ENCODE measurements at places on chromosomes 7 and 10.

DNA sequence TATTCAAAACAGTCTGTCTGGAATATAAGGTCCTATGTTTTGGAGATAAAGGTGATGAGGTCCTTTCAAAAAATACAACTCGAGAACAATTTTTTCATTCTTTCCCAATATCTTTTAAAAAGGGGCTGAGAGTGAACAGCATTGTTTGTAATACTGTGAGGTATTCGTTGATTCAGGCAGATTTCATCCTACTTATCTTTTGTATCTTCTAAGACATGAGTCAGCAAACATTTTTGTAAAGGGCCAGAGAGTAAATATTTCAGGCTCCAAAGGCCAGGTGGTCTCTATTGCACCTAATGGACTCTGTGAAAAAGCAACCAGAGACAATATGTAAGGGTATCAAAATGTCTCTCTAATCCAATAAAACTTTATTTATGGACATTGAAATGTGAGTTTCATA is 8.1 kb upstream of the ANK3 start:
- DNase-seq: no peak

GRCh38 chr7:38936641-38937040 is 27.6 kb upstream of the VPS41 start:
- DNase-seq: no peak

DNA sequence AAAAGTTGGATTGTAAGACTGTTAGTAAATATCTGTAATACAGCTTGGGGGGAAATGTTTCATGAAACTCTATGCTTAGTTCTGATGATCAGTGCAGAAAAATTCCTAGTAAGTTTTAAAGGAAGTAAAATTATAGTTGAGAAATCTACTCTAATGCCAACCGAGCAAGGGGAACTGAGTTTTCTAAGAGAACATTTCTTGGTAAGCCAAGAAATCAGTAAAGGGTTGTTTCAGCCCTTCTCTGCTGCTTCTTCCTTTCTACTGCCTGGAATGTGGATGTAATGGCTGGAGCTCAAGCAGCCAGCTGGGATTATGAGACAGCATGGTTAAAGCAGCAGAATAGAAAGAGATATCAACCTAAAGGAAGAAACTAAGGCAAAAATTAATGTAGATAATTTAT is 15.9 kb upstream of the AKR1B1 start:
- DNase-seq: no peak

DNA sequence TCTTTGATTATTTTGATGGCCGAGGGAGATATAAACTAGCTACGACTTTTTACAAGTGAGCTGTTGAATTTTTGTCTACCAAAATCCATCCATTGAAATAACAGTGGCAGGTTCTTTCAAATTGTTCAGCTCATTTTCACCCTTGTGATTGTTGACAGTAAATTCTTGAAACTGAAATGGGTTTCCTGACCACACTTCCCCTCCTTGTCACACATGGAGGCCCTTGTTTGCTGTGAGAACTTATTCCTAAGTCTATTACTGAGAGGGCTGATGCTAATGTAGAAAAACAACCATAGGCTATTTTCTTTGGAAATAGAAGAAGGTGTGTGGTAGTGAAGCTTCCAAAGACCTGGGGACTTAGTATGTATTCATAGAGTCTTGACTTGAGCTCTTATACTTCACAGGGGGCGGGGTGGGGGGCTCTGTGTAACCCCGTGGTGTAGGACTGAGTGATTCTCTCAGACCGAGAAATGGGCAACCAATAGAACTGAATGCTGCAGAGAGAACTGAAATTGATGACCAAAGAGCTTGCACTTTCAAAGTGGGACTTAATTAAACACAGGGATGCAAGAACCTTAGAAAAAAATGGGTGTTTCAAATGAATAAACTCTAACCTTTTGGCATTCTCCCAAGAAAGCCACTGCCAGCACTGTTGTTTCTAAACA is 718.9 kb downstream of the CCSER2 start:
- DNase-seq: no peak

- no peak for DNase-seq
Measured at GRCh38 chr7:19814776-19815175, 41.4 kb upstream of the TMEM196 start.

DNA sequence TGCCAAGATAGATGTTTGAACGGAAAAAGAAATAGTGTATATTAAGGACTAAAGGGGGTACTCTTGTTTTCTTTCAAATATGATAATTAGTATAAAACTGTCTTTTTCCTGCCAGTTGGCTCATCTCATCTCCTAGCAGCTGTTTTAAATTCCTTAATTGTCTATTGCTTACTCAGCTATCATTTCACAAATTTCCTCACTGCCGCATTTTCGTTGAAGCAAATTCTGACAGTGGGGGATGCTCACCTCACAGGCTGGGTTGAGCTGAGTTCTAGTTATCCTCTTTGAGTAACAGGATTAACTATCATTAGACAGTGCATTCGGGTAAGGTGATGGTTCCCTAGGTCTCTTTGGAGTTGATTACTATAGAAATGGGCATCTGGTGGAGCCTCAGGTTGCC is 592.0 kb downstream of the AUTS2 start:
- no peak for DNase-seq

DNA sequence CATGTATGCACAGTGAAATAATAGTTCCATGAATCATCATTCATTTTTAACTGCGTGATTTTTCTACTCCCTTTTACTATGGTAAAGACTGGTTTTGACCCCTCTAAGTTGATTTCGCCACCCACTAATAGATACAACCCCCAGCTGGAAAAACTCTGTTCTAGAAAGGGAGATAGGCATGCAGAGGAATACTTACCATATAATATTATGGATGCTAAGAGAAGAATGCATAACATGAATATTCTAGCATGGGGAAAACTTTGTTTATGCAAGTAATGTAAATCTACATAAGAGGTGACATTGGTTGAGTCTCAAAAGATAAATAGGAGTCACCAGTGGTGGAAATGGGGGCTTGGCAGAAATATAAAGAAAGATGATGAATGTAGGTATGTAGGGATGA is 97.3 kb upstream of the MBL2 start:
- DNase-seq: no peak

DNA sequence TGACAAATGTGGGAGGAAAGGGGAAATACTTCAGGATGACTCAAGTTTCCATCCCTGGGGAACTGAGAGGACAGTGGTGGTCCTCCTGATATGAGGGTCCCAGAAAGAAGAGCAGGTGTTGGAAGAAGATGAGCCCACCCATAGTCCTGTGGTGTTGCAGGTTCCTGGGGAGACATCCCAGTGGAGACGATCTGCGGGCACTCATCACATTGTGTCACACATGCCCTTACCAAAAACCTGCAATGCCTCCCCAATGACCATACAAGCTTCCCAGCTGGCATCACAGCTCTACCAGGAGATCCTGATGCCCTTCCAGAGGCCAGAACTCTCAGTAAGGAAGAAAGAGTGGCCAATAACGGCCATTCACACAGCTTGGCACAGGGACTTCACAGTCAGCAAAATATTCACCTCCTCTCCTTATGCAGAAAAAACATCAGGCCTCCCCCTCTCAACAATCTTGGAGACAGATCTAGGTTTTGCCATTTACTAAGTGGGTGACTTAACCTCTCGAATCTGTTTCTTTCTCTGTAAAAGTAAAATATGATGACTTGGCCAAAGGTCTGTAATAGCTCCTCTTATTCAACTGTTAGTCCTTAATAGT is 9.0 kb downstream of the PUS7 start:
- DNase-seq: no peak

DNA sequence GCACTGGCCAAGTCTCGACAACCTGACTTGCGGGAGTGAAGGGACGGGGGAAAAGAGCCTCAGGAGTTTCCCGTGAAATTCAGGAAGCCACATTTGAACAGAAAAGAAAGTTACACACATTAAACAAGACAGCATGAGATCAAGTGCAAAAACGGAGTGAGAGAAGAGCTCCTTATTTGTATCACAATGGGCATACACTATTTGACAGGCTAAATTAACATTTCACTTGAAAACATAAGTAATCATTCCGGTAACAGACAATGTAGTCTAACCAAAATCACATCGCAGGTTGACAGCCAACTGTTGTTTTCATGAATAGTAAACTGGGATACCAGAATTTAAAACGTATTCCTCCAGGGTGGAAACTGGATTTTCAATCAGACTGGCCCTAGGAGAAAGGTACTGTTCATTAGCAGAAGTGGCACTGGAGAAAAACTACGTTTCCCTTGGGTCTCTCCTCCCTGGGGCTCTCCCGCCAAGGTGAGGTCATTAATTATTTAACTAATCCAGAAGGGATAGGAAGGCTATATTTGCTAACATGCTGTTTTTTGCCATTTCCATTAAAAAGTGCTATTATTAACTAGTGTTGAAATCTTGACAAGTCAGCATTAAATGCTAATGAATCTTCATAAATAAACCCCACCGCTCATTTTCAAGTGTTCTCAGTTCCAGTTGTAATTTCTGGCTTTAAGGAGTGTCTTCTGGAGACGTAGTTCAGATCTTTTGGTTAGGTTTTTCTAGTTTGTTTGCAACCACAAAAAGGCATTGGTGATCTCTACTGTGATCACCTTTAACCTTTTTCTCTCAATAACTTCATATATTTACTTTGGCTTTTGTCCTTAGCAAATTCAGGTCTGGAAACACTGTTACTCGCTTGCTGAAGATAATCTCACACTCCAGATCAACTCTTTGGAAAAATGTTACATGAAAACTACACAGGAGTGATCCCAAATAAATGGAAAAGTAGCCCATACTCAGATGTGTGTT is 25.1 kb downstream of the RHEB start:
- DNase-seq: no peak

DNA sequence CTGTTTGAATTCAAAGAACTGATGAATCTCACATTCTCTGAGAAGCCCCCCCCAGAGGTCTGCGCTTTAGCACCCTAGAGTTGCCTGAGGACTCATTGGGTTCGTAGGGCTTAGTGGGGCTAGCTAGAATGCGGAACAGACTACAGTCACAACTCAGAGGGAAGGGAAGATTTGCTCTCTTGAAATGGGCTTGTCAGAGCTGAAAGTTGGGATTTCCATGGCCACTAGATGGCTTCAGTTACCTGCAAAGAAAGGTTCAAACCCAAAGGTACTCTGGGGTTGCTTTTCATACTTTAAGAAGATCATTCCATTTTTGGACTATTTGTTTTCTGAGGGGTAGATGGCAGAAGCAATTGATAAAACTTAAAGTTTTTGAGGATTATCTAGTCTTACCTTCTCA is 205.0 kb downstream of the BBS9 start:
- DNase-seq: no peak

DNA sequence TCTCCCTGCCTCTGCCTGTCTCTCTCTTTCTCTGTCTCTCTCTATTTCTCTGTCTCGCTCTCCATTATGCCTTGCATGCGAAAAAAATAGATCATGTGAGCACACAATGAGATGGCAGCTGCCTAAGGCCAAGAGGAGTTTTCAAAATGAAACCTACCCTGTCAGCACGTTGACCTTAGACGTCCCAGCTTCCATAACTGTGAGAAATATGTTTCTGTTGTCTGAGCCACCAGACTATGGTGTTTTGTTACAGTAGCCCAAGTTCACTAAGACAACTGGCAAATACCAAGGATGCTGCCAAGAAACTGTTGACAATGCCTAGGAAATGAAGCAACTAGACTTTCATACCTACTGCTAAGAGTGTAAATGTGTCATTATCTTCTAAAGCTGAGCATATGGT is 70.6 kb upstream of the PLXDC2 start:
- no peak for DNase-seq

GRCh38 chr7:36215457-36215765 is 62.4 kb downstream of the EEPD1 start:
- no peak for DNase-seq

- DNase-seq: no peak
Measured at GRCh38 chr7:70619130-70619529, 512.8 kb upstream of the GALNT17 start.

- DNase-seq: no peak
Measured at GRCh38 chr10:79230328-79230830, 116.9 kb upstream of the PPIF start.

DNA sequence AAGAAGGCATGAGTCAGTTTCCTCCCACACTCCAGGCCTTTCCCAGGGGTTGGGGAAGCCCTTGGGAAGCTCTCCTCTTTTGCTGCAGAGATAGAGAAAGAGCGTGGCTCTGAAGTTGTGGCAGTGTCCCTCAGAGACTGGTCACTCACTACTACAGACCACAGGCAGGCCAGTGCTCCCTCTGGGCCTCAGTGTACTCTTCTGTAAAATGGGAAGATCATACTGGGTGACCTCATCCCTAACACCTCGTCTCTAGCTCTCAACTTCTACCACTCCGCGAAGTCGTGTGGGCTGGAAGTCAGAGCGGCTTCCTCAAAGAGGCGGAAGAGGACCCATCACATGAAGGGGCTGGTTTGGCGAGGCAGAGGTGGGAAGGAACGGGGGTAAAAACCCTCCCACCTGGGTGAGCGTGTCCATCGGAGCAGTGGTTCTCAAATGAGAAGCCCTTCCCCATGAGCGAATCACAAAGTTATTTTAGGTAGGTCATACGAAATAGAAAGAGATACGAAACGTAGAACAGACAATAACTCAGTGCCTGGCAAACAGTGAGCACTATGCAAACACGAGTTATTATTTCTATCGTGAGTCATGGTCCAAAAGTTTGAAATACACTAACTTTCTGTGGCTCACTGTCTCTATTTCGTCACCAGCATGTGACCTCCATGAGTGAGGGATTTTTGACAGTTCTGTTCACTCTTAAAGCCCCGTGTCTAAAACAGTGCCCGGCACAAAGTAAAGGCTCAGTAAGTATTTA is 32.7 kb downstream of the PRKAG2 start:
- peak; percentile 14 for DNase-seq

- no peak for DNase-seq
Measured at GRCh38 chr10:69800109-69800508, 1.6 kb upstream of the COL13A1 start.

DNA sequence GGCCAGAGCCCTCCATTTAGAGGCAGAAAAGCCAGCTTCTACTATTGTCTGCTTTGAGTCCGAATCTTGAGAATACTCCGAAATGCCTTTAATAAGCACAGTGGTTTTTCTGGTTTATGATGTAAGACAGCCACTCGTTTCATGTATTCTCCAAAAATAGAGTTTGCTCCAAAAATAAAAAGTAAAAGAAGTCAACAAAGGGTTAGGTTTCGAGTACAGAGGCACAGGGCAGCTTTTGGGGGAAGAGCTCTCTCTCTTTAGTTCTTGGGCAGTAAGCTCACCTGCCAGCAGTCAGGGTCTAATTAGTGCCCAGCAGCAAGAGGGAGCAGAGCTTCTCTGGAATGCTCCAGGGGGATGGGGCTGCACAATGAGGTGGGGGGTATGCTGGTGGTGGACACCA is 20.2 kb downstream of the CREB3L2 start:
- no peak for DNase-seq

DNA sequence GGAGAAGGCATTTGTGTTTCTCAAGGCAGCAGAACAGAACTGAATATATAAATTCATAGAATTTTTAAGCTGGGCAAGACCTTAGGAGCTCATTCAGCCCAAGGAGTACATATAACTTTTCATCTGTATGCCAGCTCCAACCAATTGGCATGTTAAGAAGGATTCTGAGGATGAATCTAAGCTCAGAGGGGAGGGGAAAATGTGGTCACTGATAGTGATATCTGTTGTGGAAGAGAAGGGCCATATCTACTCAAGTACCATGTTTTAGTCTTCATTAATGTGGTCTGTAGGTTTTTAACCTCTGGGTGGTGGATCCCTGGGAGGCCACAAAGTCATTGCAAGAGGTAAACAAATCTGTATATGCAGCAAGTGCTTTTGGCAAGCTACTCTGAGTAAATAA is 6.4 kb downstream of the CALD1 start:
- no peak for DNase-seq

- no peak for DNase-seq
Measured at GRCh38 chr10:79387974-79388850, 40.9 kb downstream of the PPIF start.

All from GM04503 (cell line).